ENCODE measurements at places on chromosomes 1 and 21.

GRCh38 chr1:116515702-116516101 lies 55.1 kb downstream of the CD58 start:
- no peak for DNase-seq

GRCh38 chr1:74464037-74464436 lies 48.4 kb downstream of the LRRC53 start:
- no peak for DNase-seq

- DNase-seq, result no peak
Observed at GRCh38 chr1:60950224-60951063, 131.9 kb upstream of the NFIA start.

DNA sequence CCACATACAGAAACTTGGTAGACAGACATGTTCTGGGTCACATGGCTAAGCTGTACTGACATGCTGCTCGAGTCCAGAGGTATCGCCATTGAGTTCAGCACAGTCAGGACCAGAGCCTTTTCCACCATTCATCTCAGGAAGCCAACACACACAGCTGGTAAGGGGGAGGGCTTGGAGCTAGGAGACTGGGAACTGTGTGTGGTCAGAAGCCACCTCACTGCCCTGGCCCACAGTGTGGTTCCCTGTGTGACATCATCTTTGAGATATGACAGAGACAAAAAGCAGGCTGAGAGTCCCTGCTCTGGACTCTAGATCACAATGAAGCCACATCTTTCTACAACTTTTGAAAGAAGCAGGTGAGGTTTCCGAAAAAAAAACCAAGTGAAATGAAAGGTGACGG lies 107.2 kb downstream of the SIM2 start:
- DNase-seq, result no peak

DNA sequence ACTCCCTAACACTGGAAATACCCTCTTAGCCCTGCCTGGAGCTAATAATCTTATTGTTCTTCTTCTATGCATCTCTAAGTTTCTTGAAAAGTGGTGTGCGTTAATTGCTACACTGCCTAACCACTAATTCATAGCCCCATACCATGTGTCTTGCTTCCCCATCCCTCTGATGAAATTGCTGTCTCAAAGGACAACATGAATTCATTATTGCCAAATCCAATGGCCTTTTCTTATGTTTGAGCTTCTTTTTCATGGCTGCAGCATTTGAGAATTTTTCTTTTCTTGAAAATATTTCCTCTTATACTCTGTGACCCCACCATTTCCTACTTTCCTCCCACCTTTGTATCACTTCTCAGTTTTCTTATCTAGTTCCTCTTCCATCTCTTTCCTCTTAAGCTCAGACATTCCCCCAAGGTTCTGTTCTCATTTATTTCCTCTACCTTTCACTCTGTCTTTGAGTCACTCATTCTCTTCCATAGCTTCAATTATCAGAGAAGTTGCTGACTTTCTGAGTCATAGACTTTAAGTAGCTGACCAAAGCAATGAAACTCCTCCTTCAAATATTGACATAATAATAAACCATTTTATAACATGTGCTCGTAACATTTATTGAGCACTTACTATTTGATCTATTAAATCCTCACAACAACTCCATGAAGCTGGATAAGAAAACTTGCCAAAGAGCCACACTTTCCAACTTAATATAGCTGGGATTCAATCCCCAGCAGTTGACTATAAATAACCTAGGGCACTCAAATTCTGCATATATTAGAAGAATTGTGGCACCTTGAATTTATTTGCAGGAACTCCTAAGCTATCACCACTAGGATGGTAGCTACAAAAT lies 35.5 kb upstream of the ATP6V1G3 start:
- no peak for DNase-seq

GRCh38 chr1:217617126-217617525 lies 13.8 kb downstream of the GPATCH2 start:
- DNase-seq, result no peak

- no peak for DNase-seq
Observed at GRCh38 chr1:88943241-88943640, 49.2 kb downstream of the KYAT3 start.

DNA sequence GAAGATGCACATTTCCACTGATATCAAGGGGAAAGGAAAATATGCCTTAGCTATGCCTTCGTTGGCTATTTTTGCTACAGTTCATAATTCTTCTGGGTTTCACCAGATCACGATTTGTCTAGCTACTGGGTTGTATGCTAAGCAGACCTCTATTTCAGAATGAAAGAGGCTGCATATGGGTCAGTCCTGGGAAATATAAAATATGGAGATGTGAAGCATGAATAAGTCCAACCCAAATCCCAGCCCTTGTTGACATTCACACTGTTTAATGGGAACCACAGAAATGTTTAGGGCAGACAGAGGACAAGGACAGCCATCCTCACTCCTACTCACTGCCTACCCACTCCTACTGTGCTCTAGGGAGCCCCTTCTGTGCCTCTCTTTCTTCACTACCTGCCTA lies 343.2 kb upstream of the CAMK1G start:
- no peak for DNase-seq

DNA sequence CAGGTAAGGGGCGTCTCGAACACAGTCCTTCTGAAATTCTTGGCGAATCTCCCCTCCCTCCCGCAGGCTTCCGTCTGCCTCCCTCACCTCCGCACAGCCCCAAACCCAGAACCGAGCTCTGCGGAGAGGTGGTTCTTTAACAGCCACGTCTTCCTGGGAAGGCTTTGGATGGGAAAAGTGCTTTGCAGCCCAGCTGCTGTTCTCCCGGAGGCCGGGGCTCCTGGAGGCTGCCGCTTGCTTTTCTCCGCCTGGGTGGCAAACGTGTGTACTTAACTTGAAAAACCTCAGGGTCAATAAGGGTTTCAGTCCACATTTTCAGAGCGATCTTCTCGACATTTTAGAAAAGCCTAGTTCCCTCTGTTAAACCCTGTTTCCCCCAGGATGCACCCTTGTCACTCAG lies 109.3 kb downstream of the PRDM16 start:
- DNase-seq, result no peak

All from heart left ventricle (tissue), 16 donors.